ENCODE measurements at places on chromosomes 13 and 19.

GRCh38 chr13:42394361-42394708 is 122.4 kb downstream of the AKAP11 start:
- DNase-seq: no peak

- DNase-seq: no peak
These were observed at the start of gene EML2 for GRCh38 chr19:45638930-45639729. Gene EML2, minus strand, starts transcription at chr19:45639397. Its CDS starts 21 bp downstream, at chr19:45639376.

DNA sequence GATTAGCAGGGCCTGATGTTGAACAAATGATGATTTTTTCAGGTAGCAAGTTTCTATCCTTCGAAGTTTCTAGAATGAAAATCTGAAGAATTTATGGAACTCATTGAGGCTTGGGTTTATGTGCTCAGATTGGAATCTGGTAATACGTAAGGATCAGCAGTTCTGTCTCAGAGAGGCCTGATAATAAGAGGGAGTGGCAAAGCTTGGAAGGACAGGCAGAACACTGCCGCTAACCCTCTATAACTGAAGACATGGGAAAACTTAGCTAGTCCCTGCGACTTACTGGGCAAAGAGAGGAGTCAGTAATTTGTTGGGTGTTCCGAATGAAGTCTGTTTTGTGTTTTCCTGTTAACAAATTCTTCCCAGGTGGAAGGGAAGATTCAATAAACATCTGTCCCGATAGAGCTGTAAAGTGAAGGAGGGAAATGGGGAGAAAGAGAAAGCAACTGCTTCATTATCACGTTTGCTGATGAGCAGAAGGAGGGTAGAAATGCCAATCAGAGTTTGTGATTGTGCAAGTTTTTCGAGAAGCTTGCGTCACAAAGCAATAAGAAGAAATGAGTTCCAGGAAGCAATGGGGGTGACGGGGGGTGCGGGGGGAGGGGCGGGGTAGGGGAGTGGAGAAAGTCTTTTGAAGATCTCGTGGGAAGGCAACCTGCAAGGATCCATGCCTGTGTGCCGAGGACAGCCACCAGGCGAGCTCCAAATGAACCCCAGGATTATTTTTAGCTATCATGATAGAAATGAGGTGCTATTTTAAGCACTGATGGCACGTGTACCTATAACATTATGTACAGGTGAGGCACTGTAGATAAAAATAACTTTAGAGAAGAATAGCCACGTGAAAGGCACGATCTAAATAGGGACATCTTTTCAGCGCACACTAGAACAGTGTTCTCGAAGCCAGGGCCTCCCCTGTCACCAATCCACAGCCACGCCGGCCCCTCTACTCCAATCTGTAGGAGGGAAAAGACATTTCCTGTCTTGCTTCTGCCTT is 224.1 kb downstream of the FGF9 start:
- DNase-seq: no peak

DNA sequence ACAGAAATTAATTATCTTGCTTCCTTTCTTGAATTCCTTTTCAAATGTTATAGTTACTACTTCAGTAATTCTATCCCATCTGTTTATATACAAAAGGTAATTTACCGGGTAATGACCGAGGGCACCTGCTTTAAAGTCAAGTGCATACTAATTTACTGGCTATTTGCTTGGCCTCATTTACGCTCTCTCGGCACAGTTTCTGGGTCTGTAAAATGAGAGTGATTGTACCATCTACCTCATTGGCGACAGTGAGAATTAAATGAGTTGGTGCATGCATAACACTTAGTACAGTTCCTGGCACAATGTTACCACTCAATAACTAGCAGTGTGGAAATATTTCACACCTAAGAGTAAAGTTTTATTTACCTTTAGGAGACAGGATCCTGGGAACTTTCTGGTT is 111.6 kb downstream of the GGACT start:
- no peak for DNase-seq

DNA sequence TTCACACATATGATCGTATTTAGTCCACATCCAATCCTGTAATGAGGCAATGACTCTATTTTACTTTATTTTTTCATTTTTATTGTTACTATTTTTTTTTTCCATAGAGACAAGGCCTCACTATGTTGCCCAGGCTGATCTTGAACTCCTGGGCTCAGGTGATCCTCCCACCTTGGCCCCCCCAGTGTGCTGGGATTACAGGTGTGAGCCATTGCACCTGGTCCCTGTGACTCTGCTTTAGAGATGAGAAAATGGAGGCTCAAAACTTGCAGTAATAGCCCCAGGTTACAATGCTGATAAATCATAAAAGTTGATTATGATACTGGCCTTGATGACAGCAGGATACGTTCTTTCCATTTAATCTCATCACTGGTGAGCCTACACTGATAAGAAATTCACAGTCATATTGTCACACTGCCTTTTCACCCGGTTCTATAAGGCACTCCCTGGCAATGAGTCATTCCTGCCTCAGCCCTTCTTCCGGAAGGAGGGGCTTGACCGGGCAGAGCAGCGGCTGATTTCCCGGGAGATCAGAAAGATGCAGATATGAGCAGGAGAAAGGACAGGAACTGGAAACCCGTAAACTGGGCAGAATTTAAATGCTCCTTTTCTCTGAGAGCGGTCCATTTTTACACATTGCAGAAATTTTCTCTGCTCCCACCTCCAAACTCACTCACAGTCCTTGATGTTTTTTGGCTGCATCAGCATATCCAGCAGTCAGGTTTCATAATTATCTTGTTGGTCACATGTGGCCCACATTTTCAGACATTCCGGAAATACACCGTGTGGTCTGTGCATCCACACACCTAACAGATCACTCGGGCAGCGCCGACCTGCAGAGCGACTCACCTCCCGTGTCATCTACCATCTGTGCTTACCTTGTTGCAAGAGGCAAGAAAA is 616.4 kb downstream of the EFNB2 start:
- no peak for DNase-seq

- DNase-seq: no peak
These were observed 46.3 kb downstream of the SIPA1L3 start for GRCh38 chr19:37953171-37953917.

DNA sequence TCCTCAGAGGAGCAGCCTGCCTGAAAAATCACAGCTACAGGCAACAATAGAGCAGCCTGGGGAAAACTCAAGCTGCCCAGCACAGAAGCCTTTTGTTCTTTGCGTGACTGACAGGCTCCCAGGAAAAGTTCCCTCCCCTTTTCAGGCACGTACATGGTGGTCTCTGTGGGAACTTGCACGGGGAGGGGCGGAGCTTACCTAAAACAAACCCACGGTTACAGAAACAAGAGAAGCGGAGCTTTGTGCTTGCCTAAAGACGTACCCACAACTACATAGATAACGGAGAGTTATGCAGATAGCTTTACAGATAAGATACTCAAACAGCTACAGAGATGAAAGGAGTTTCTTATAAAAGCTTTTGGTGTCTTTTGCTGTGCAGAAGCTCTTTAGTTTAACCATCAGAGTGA is 11.4 kb downstream of the ETFB start:
- DNase-seq: no peak

DNA sequence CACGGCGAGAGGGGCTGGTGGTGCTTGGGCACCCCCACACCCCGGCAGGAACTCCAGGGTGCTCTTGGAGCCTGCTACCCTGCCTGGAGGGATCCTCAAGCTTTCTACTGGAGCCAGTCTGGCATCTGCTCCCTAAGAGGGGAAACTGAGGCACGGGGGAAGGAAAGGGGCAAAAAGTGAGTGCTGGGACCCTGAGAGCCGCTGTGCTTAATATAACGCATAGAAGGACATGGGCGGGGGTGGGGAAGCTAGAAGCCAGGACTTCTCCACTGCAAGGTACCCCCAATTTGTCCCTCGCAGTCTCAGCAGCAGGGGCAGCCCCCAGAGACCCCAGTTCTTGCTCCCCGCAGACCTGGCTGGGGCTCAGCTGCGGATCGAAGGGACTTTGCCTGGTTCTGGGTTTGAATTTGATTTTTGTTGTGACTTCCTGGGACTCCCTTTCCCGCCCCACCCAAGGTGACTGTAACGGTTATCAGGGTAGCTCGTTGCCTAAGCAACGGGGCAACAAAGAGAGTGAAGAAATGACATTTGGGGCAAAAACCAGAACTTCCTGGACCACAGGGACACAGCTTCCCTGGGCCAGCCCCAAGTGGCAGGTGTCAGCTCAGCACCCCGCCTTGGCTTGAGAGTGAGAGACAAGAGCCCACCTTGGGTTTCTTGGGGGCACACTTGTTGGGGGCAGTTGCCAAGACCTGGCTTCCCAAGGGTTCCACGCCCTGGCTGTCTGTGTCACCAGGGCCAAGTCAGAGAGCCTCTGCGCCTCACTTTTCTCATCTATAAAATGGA is 638 bp downstream of the ADGRE5 start:
- DNase-seq: no peak

DNA sequence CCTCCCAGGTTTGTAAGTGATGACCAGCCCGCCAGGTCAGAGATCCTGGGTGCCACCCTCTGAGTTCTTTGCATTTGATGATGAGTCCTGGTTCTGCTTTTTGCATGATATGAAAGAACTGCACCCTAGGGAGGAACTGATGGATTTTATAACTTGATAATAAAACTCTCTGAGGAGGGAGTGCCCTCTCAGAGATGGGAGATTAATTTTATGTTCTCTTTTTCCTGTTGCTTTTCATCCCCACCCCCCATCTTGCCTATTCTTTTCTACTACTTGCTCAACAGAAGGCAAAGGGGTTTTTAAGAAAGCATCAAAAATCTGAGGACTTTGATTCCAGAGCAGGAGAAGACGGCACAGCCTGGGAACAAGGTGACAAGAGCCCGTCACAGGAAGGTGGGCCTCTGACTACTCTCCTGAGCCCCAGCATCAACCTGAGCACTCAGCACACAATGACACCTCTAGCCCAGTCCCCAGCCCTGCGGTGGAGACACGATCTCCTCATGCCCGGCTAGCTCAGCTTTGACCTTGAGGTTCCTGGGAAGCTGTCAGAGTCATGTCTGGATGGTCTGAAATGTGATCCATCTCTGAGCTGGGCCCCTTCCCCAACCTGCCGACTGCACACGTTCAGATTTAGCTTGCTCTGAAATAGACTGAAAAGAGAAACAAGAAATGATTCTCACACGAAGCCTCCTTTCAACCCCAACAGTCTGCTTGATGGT is 69.1 kb downstream of the SIAH3 start:
- no peak for DNase-seq

- peak; percentile 88 for DNase-seq
These were observed 19.1 kb downstream of the CEBPG start for GRCh38 chr19:33392341-33393285.

DNA sequence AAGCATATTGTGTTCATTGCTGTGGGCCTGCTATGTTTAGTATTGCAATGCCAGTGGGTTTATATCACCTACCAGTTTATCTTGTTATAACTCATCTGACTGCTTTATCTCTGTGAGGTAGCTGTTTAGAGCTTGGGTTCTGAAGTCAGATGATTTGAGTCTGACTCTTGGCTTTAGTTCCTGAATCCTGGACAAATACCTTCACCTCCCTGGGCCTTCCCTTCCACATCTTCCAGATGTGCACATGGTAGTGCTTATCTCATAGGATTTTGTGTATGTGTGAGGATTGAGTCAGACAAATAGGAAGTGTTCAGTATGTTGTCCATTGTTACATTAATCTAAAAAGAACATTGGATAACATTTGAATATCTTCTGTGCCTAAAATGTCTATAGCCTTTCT is 63.5 kb upstream of the ANKRD10 start:
- no peak for DNase-seq

- DNase-seq: no peak
These were observed 263.4 kb downstream of the FGF9 start for GRCh38 chr13:21934284-21934683.

- no peak for DNase-seq
These were observed 44.0 kb upstream of the KPNA3 start for GRCh38 chr13:49836516-49836915.

GRCh38 chr13:36414461-36414860 is 17.8 kb upstream of the CCNA1 start:
- DNase-seq: no peak

DNA sequence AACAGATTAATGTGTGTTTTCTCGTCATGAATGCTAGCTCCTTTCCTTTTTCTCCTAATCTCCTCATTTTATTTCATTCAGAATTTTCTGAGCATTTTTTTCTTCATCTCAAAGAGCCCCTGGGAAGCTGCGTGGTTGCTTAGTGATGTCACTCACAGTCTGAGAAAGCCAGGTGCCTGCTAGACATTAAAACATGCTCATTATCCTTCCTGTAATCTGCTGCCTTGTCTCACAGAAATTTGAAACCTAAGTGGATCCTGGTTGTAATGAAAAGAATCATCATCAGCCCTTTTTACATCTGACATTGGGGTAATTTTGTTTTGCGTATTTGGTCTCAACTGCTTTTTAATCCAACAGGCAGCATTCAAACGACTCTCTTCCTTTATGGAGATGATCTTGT is 108.2 kb upstream of the RNF113B start:
- DNase-seq: no peak

DNA sequence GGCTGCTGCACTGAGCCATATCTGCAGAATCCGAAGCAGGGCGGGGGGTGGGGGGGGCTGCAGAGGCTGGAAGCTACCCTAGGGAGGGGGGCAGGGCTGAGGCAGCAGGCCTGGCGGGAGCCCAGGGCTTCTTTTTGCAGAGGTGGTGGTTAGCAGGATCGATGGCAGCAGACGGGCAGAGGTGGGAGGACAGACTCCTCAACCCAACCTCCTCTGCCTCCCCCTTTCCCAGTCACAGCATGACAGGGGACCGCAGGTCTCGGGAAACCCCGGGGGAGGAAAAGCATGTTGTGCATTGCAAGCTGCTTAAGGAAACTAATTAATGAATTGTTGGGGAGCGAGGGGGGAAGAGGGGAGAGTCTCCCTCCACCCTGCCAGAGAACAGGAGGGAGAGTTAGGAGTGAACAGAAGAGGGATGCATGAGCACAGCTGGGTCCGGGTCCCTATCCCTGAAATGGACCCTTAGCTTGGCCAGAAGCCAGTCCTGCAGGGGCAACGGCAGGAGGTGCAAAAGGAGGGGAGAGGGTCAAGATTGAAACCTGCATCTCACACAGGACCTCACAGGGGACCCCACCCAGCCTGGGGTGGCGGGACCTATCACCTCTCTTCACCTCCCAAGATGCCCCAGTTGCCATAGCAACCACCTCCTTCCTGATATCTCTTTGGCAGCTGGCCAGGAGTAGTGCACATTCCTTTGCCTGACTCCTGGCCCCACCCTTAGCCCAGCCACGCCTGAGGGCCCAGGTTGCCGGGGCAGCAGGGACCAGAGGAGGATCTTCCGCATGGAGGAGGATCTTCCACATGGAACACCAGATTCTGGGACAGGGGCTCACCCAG is 1.8 kb downstream of the FXYD7 start:
- DNase-seq: no peak

- no peak for DNase-seq
These were observed 65.1 kb downstream of the KCNRG start for GRCh38 chr13:50080203-50080910.

- no peak for DNase-seq
These were observed 115.1 kb downstream of the KCNRG start for GRCh38 chr13:50130123-50130946.

DNA sequence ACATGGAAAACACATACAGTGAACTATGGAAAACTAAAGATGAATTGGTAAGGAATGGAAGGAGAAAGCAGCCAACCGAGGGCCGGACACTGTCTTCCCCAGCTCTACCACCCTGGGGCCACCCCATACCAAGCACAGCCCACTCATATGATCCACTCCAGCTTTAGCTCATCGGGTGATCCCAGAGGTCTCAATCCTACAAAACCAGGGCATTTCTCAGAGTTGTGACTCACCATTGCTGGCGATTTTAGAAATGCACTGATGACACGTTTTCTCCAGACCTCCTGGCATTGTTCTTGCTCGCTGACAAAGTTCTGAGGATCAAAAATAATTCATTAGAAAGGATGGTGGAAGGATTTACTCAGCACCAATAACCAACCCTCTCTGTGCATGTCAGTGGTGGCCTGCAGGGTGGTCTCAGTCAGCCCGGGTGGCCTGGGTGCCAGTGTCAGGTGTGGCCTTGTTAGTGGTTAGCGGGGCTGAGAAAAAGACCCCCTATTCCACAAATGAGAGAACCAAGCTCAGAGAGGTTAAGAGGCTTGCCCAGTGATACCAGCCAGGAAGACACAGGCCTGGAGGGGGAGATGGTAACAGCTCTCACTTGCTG is 6.6 kb downstream of the TMEM272 start:
- no peak for DNase-seq

All from mesenteric fat pad (tissue), 1 donor.